NCI-H748 treated with DMSO at 0.1 percent for 48 hours (cell line): ENCODE measurements at places on chromosomes 16 and 17.

GRCh38 chr16:61812251-61812650, 224.0 kb downstream of the CDH8 start:
- no peak for DNase-seq

DNA sequence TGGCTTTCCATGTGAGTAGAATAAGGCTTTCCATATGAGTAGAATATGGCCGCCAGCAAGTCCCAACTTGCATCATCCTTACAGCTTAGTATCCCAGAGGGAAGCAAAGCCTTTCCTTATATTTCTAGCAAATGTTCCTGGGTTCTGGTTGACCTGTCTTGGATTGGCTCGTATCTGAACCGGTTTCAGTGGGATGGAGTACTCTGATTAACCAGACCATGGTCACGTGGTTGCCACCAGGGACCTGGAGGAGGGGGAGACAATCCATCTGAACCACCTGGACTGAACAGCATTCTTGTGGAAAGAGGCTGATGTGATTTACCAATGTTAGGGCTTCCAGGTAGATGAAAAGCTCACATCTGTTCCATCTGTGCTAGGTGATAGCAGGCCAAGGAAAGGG, 89.0 kb downstream of the SHISA6 start:
- DNase-seq = no peak

- DNase-seq = no peak
Observed at GRCh38 chr17:82103553-82104451, 5.8 kb upstream of the FASN start.

DNA sequence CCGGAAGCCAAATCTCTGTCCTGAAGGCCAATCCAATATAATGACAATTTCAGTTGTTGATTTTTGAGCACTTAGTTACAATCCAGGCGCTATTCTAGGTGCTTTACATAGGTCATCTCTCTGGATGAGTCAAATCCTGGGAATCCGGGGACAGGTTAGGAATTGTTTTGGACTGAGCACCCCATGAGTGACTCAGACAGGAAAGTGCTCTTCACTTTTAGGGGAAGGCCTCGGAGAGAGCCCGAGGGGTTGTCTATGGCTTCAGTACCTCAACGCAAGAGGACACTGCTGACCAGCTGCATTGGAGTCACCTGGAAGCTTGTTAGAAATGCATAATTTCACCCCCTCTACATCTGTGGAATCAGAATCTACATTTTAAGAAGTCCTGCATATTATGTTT, 108.8 kb downstream of the IRX5 start:
- no peak for DNase-seq

GRCh38 chr16:78195797-78196196, 96.3 kb downstream of the WWOX start:
- DNase-seq = no peak

GRCh38 chr17:73342050-73342522, 30.3 kb upstream of the CDC42EP4 start:
- no peak for DNase-seq

DNA sequence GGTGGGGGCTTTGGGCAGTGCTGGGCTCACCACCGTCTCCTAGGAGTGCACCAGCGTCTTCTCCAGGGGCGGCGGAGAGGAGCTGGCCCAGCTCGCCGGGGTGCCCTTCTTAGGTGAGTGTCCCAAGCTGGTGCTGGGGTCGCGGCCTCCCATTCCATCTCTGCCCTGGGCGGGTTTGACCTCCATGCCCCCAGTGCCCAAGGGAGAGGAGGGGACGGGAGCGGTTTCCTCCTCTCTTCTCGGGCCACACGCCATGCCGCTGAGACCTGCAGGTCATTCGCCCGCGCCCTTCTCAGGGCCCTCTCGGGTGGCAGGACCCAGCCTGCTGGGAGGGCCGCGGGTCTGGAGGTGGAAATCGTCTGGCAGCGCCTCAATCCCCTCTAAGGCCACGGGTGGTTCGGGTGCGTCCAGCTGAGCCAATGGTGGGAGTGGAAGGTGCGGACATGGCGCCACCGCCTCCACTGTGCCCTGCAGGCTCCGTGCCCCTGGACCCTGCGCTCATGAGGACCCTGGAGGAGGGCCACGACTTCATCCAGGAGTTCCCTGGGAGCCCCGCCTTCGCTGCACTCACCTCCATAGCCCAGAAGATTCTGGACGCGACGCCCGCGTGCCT, 5.3 kb downstream of the IGFALS start:
- DNase-seq = no peak

DNA sequence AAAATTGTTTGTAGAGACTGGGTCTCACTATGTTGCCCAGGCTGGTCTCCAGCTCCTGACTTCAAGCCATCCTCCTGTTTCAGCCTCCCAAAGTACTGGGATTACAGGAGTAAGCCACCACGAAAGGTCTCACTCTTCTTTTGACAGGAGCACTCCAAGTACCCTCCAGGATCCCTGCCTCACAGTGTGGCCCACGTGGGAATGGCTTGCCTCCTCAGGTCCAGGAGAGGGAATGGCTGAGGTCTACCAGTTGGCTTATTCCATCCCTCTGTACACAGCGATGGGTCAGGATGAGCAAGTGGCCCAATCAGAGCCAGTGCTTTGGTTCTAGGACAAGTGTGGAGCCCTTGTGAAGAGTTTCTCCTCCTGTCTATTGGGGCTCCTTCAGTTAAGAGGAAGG, 73.7 kb upstream of the ZNF423 start:
- DNase-seq = no peak

DNA sequence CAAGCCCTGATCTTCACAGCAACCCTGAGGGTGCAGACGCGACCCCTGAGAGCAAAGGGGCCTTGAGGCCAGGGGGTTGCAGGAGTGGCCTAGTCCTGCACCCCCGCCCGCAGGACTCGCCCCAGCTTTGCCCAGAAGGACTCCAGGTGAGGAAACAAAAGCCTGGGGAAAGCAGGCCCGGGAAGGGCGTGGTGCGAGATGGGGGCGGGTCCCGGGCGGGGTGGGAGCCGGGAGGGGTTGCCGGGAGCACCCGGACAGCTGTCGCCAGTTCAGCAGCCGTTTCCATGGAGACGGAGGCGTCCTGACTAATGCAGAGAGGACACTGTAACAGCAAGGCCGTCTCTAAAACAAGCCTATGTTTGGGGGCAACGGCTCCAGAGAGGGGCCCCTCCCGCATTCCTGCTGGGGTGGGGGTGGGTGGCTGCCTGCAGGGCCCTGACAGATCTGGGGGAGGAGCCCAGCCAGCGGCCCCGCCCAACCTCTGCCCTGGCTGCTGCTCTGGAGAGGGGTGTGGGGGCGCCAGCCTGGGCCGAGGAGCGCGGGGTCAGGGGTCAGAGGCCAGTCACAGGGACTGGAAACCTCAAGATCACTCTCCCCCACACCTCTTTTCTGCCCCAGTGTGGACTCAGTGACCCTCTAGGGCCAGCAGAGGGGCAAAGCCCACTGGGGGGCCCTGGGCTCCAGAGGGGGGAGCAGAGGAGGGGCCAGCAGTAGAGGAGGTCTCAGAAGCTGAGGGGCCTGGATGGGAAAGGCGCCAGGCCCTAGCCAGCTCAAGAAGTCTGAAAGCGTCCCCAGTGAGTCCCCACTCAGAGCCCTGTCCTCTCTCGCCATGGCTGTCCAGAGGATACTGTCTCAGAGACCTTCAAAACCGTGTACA, 3.1 kb upstream of the TPPP3 start:
- DNase-seq = peak; percentile 89

- DNase-seq = peak; percentile 60
Observed at GRCh38 chr16:12067714-12068401, 91.3 kb downstream of the SNX29 start.

GRCh38 chr16:81321039-81321438, 6.3 kb downstream of the GAN start:
- DNase-seq = no peak

GRCh38 chr16:80802138-80802537, 2.3 kb downstream of the CDYL2 start:
- no peak for DNase-seq

DNA sequence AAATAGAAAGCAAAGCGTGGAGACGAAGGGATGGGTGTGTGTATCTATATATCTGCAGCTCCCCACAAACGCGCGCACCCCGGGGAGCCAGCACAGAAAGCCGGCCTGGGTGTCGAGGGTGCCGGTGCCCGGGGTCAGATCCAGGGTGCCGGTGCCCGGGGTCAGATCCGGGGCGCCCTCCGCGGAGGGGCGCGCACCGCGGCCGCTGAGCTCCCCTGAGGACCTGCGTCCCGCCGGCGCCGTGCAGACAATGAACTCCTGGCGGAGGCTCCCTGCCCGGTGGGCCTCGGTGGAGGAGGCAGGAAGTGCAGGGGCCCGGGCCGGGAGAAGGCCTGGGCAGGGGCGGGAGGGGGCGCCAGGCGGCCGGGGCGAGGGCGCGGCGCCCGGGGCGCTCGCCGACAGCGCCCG, 1.1 kb downstream of the ZNF423 start:
- no peak for DNase-seq

- no peak for DNase-seq
Observed at GRCh38 chr16:593406-593805, 3.5 kb downstream of the RAB40C start.

DNA sequence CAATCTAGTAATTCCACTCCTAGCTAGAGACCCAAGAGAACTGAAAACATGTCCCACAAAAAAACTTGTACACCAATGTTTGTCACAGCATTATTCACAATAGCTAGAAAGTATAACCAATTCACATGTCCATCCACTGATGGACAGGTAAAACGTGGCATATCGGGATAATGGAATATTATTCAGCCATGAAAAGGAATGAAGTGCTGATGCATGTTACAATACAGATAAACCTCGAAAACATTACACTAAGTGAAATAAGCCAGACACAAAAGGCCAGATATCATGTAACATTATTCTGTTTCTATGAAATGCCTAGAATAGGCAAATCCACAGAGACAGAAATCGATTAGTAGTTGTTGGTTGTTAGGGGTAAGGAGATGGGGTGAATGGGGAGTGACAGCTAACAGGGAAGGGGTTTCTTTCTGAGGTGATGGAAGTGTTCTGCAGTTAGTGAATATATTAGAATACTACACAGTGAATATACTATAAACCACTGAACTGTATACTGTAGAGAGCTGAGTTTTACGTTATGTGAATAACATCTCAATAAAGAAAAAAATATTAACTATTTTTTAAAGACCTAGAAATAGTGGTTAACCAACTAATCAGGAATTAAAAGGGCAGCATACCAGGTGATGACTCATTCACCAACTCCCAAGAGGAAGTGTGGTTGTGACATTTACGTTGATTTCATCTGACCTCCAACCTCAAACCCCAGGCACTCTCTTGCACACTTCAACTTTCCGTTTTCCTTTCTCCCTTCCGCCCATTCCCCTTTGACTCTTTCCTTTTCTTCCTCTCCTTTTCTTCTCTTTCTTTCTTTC, 48.6 kb downstream of the GAS7 start:
- no peak for DNase-seq

DNA sequence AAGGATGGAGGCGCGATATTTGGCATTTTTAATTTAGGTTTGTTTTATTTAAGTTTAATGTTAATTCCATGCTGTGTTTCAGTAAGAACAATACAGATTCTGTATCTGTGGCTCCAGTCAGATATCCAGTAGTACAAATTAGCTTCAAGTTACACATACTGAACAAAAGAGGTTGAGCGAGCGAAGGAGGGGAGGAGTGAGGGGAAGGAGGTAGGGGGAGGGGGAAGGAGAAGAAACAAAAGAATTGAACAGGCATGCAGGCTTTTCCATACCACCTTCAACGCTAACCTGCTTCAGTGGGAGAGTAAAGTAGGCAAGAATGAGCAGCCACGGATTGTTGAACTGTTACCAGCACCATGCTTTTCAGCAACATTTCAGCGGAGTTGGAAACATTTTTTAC, 55.5 kb downstream of the YWHAE start:
- no peak for DNase-seq

- no peak for DNase-seq
Observed at GRCh38 chr17:73658821-73659515, 14.7 kb upstream of the SDK2 start.

- DNase-seq = no peak
Observed at GRCh38 chr16:46775214-46775613, 27.1 kb upstream of the MYLK3 start.

DNA sequence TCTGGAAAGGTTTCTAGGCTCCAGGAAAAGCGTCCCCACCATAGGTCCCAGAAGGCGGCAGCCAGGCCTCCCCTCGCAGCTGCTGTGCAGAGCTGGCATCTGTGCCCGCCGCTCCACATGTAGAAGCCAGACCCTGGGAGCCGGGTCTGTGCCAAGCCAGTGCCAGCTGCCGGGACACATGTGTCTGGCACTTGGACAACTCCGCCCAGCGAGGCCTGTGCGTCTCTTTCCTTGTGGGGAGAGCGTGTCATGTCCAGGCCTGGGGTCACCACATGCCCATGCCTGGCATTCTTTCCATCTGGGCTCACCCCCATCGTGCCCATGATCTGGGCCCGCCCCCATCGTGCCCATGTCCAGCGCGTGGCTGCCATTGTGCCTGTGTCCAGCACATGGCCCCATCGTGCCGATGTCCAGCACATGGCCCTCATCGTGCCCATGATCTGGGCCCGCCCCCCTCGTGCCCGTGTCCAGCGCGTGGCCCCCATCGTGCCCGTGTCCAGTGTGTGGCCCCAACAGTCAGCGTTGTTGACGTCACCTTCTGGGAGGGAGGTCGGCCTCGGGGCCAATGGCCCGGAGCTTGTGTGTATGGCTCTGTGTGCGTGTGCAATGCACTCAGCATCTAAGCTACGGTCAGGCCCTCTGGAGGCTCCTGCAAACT, 13.3 kb upstream of the ACSF3 start:
- no peak for DNase-seq

DNA sequence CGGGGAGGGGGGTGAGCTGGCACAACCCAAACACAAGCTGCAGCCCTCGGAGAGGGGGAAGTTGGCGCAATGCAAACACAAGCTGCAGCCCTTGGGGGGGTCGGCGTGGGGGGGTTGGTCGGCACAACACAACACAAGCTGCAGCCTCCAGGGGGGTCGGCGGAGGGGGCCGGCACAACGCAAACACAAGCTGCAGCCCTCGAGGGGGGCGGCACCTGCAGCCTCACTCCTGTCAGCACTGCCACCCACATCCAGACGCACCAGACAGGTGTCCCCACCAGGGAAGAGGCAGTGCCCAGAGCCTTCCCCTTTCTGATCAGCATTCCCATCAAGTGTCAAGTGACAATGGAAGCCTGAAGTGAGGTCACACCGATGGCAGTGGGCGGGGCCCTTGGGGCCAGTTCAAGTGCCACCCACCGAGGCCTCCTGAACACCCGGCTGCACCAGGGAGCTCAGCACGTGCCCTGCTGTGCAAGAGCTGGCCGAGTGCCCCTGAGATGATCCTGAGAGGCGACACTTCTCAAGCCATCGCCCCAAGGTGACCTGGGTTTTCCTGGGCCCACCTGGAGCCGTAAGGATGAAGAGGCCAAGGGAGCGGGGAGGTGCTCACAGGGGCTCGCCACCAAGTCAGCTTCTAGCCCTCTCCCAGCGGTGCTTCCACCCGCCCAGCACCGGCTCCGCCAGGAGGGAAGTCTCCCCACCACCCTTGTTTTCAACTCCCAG, 59.3 kb downstream of the KLHDC4 start:
- peak; percentile 53 for DNase-seq

- DNase-seq = no peak
Observed at GRCh38 chr17:10745231-10745630, 15.4 kb upstream of the TMEM220 start.
